Right renal cortex interstitium (tissue), 3 donors: ENCODE measurements at places on chromosomes 1 and 21.

DNA sequence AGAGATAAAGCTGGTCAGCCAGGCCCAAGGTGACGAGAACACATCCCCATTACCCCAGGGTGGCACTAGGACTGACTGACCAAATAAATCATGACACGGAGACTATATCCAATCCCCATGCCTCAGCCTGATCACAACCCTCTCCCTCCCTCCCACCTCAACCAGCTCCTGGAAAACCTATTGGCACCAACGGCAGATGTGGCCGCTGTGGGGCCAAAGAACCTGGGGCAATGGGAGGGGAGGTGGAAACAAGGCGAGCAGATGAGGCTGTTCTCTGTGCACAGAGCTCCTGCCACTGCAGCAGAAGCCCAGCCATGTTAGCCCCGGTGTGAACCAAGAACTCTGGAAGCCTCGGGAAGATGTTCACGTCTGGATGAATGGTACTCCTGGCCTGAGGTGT is 77.6 kb downstream of the CD247 start:
- no peak for DNase-seq

- DNase-seq, result no peak
Observed at GRCh38 chr1:109454497-109455133, 11.7 kb upstream of the SYPL2 start.

GRCh38 chr1:168601051-168601450 is 24.6 kb downstream of the XCL1 start:
- DNase-seq, result no peak

DNA sequence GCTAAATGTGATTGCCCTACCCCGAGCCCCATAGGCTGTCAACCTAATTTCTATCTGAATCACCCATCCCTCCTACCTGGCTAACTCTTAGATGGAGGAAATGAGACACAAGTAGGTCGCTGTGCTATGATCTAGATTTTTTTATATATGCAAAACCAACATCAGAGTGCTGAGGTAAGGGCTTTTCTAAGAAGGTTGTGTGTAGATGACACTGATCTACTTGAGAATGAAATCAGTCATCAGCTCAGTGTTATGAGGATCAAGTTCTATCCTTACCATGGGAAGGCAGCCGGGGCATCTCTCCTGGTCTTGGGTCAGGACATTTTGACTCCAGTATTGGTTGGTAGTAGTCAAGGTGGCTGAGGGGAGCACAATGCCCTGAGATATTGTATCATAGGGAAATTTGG is 23.6 kb downstream of the SLAMF1 start:
- DNase-seq, result no peak

DNA sequence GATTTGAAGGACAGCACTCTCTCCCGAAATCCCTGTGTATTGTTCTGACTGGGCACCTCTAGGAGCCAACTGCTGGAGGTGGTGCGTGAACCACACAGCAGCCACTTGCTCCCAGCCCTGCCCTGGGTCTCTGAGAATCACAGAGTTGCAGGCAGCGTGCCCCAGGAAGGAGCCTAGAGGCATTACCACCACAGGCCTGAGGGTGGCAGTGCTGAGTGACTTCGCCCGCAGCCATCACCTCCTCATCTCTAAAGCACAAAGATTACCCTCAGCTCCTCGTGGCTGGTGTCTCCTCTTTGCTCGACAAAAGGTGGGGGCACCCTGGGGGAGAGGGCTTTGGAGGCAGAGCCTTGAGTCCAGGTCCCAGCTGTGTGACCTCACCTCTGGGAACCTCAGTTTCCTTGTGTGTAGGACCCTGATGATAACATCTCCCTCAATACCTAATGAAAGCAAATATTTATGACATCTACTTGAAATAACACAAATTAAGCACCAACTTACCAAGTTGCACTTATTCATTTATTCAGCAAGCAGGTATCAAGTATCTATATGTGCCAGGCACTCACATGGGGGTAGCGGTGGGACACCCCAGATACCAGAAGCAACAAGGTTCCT is 86.3 kb downstream of the VWA5B1 start:
- DNase-seq, result no peak

DNA sequence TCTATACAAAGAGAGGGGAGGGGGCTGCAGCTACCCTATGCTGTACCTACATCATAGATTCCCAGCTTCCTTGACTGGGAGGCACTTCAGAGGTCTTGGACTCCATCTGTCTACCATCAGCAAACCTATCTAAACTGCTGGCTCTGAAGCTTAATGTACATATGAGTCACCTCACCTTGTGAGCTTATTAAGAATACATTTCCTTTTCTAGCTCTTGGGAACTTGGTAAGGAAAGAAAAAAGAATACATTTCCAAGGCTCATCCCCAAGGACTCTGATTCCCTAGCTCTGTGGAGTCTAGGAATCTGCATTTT is 50.0 kb upstream of the PRELP start:
- DNase-seq, result no peak

GRCh38 chr1:235295902-235296350 is 32.1 kb downstream of the ARID4B start:
- DNase-seq, result no peak

GRCh38 chr1:64675718-64676345 is 69.0 kb upstream of the RAVER2 start:
- no peak for DNase-seq

- DNase-seq, result no peak
Observed at GRCh38 chr1:86169625-86170024, 13.1 kb upstream of the COL24A1 start.

DNA sequence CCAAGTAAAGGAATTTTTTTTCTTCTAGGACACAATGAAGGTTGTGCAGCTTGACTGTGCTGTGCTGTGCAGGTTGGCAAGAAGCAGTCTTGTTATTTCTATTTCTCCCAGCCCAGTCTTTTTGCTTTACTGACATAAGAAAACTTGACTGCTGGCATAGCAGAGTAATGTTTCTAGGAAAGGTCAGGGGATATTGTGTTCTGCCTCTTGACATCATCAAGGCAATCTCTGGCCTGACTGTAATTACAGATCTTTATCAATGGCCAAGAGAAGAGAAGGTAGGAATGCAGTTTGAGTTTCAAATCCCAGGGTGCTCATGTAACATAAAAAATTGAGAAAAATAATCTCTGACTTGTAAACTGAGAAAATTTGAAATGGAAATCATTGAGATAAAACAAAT is 226.3 kb upstream of the ADGRL4 start:
- DNase-seq, result no peak

GRCh38 chr1:75993661-75994060 is 61.5 kb upstream of the ASB17 start:
- DNase-seq, result no peak

- no peak for DNase-seq
Observed at GRCh38 chr1:6466023-6466422, at the start of gene TNFRSF25. Gene TNFRSF25, minus strand, starts transcription at chr1:6466173. Its CDS starts 66 bp downstream, at chr1:6466107.

DNA sequence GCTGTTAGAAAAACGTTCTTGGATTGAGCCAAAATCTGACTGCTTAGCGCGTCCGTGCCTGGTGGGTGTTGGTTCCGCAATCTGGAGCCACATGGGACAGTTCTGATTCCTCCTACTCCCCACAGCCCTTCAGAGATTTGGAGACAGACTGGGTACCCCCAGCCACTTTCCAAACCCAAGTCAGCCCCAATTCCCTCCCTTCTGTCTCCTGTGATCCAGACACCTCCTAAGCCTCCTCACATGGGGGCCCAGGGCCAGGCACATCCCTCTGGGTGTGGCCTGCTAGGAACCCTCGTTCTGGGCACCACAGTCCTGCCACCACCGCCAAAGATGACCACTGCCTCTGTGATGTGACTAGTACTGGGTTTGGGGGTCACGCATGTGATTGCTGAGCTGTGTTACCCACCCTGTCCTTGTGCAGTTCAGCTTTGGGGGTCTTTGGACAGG is 4.8 kb downstream of the PLA2G5 start:
- no peak for DNase-seq
